ENCODE measurements at places on chromosomes 6 and 20.
A peak's percentile ranks its signal among the peaks of the same experiment; 100 is the strongest.

- DNase-seq: no peak
Observed at GRCh38 chr20:38812182-38812581, 6.7 kb downstream of the PPP1R16B start.

GRCh38 chr6:3188262-3188661, 30.9 kb upstream of the TUBB2A start:
- DNase-seq: no peak

- DNase-seq: no peak
Observed at GRCh38 chr6:145372671-145373151, 362.6 kb downstream of the EPM2A start.

- DNase-seq: peak; percentile 30
Observed at GRCh38 chr6:154277629-154278017, 79.0 kb downstream of the IPCEF1 start.

DNA sequence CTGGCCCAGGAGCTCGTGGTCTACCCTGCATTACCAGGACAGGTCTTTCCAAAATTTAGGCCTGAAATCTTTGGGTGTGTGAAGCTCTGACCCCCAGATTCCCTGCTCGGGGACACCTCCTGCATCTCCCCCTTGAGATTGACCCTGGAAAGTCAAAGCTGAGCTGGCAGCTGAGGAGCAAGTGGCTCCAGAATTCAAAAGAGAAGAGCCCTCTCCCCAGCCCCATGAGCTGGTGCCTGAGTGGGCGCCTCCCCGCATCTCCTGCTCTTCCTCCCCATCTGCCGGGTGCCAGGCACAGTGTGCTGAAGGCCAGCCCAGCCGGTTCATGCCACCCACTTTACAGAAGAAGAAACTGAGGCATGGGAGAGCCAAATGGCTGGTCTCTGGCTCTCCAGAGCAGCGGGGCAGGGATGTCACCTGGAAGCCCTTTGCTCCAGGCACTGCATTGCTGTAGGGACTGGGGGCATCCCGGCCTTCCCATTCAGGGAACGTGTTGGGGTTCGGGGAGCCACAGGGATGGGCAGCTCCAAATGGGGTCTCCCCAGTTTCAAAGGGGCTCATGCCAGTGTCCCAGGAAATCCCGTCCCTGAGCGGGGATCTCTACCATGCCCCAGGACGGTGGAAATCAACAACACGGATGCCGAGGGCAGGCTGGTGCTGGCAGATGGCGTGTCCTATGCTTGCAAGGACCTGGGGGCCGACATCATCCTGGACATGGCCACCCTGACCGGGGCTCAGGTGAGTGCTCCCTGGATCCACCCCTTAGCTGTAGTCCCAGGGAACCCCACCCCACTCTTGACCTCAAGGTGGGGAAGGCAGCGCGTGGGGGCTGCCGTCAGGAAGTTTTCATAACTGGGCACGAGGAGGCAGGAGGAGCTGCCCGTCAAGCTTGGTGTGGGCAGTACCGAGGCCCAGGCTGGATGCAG, 20.5 kb downstream of the NPEPL1 start:
- no peak for DNase-seq

DNA sequence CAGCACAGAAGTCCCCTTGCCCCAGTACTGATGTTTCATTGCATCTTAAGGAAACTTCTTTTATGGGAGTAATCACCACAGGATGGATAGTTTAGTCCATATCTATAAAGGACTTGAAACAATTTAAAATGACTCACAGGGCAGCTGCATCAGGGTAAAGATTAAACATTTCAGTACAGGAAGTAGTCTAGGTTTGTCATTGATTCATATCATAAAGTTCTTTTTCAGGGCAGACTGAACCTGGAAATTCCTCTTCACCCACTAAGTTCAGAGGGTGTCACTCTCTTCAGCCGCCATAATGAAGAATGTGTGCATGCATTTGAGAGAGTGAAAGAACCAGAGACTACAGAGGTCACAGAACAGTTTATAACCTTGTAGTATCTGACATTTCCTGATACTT, 296.3 kb upstream of the JAG1 start:
- DNase-seq: no peak

- no peak for DNase-seq
Observed at GRCh38 chr6:154139892-154140291, 100.9 kb downstream of the OPRM1 start.

GRCh38 chr20:4135385-4136077, 120.2 kb upstream of the RNF24 start:
- no peak for DNase-seq
